ENCODE measurements at places on chromosomes 7 and 10. TPM values are rescaled to one million over a fixed set of nuclear protein-coding genes. Genes with fewer than 3 reads are reported as not detected.

- no peak for DNase-seq
These were observed 404.6 kb upstream of the NRP1 start for GRCh38 chr10:33739031-33739430.

GRCh38 chr7:156545979-156546378 is 94.6 kb upstream of the RNF32 start:
- DNase-seq = no peak

DNA sequence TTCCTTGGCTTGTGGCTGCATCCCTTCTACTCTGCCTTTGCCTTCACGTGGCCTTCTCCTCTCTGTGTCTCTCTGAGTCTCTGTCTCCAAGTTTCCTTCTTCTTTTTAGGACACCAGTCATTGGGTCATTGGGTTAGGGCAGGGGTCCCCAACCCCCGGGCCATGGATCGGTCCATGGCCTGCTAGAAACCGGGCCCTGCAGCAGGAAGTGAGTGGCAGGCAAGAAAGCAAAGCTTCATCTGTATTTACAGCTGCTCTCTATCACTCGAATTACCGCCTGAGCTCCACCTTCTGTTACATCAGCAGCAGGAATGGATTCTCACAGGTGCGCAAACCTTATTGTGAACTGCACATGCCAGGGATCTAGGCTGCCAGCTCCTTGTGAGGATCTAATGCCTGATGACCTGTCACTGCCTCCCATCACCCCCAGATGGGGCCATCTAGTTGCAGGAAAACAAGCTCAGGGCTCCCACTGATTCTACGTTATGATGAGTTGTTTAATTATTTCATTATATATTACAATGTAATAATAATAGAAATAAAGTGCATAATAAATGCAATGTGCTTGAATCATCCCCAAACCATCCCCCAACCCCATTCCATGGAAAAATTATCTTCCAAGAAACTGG is 47.9 kb upstream of the DOCK1 start:
- DNase-seq = no peak

DNA sequence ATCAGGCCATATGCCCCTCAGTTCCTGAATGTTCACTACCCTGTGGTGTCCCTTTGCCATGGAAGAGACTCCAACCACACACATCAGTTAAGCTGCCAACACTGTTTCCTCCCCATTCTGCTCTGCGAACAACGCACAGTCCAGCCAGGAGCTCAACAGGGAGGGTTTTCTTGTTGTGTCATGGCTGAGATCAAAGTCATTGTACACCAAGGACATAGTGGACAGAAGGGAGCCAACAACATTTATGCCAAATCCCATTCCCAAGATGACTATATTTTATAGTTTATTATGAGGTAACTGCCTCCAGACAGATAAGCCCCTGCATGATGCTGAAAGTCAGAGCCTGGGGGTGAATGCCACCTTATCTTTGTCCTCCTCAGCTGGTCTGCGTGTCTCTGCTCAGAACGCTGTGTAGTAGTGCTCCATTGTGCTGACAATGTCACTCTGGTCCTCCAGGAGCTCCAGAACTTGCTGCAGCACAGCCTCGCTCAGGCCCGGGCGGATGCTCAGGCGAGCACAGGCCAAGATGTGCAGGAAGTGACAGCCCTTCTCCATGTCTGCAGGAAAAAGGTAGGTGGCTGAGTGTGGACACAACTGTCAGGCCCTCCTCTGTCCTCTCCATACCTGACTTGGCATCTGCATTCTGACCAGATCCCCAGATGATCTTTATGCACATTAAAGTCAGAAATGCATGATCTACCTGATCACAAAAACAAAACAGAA is 27.1 kb upstream of the SH3PXD2A start:
- no peak for DNase-seq

DNA sequence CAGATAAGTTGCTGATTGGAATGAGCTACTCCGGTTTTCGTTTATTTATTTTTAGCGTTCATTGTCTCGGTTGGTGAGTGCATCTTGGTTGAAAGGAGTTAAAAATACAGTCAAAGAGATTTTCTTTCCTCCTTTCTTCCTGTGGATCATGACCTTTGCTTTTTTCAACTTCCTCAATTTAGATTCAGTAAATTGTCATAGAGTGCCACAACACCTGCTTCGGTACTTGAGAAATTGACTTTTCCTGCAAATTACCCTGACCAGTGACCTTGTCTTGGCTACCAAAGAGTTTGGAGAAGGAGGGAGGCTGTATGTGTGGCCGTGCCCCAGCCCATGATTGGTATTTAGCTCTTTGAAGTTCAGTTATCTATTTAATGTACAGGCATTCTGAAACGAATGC is 128.7 kb downstream of the FAM204A start:
- no peak for DNase-seq

DNA sequence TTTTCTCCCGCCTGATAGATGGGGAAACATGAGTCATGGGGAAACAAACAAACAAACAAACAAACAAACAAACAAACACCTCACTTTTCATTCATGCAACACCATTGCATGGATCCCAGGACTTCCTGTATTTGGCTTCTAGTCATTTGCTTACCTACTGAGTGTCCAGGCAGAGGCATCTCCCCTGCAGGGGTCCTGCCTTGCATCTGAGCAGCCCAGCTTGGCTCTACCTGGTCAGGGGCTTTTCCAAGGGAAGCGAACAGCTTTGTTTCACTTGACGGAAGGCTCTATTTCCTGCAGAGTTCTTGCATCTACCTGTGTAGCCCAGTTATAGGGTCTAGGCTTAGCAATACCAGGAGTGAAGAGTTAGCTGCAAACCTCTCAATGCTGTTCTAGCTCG is 374.2 kb downstream of the GATA3 start:
- no peak for DNase-seq

- no peak for DNase-seq
These were observed 124.6 kb upstream of the ZNF479 start for GRCh38 chr7:57256637-57257375.

The ERVW-1 gene
- not detected for total RNA-seq
